Stimulated activated effector memory CD8-positive, alpha-beta T cell treated with anti-CD3 and anti-CD28 coated beads, Interleukin-12 subunit alpha, Interleukin-12 subunit beta, amount 100 ng/mL, for 72 hours (primary cell): ENCODE measurements at places on chromosomes 16 and 17.

DNA sequence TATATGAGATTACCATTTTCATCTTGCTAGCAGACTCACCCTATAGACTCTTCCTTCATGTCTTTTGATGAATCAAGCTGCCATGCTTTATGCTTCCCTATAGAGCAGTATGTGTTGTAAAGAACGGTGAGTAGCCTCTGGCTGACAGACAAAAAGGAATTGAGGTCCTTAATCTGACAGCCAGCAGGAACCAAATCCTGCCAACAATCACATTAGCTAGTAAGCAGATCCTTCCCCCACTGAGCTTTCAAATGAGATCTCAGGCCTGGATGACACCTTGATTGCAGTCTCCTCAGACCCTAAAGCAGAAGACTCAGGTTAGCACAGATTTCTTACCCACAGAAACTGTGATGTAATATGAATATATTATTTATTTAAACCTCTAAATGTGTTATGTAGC lies 577.0 kb downstream of the CDH11 start:
- no peak for DNase-seq

GRCh38 chr16:80034948-80035663 lies 434.6 kb upstream of the MAF start:
- DNase-seq, result no peak

DNA sequence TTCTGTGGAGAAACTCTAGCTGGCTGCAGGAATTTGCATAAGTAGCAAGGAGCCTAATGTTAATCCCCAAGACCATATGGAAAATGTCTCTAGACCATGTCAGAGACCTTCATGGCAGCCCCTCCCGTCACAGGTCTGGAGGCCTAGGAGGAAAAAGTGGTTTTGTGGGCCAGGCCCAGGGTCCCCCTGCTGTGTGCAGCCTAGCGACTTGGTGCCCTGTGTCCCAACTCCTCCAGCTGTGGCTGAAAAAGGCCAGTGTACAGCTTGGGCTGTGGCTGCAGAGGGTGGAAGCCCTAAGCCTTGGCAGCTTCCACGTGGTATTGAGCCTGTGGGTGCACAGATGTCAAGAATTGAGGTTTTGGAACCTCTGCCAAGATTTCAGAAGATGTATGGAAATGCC lies 306.9 kb upstream of the CA10 start:
- no peak for DNase-seq

GRCh38 chr17:77844681-77845080 lies 113.8 kb upstream of the TNRC6C start:
- DNase-seq, result no peak

- DNase-seq, result no peak
Measured at GRCh38 chr17:59874376-59874775, 18.4 kb downstream of the TUBD1 start.

DNA sequence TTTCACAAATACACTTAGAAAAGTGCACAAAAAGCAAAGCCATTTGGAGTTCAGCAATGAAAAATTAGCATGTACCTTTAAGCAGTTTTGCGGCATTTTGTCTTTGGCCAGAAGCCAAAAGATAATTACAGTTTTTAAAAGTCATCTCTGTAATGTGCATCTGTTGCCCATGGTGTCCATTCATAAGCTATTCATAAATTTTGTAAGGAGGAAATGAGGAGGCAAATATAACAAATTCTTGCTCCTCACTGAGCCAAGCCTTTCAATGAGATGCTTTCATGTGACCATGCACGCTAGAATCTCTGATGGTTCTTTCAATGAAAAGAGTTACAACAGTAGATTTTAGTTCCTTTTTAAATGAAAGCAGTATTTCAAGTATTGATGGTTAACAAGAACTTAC lies 247.1 kb upstream of the MON1B start:
- DNase-seq, result no peak

DNA sequence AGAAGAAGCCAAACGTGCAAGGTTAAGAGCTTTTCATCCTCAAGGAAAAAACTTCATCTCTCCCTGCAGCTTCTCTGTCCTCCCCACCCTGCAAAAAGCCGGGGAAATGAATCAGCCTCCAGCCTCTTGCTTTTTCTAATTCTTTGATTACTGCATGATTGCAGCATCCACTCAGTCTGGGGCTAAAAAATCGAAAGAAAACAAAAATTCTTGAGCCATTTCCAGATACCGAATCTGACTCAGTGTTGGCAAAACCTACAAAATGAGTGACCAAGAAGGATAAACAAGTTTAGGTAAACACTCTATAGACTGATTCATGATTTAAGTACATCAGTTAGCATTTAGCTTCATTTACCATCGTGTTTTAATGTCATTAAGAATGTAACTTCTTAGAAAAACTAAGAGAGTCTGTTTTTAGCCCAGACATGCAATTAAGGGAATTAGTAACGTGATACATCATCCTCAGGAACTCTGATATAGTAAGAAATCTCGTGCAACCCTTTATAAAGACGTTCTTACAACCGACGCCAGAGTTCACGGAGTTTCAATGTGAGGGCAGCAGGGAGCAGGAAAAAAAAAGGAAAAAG lies 287.3 kb upstream of the FOXF1 start:
- no peak for DNase-seq

GRCh38 chr17:66302761-66303626 lies 581 bp downstream of the PRKCA start:
- peak; percentile 37 for DNase-seq

- DNase-seq, result no peak
Measured at GRCh38 chr17:15311996-15312395, 29.4 kb downstream of the TEKT3 start.

GRCh38 chr17:19590912-19591551 lies 57.4 kb downstream of the SLC47A1 start:
- DNase-seq, result no peak

DNA sequence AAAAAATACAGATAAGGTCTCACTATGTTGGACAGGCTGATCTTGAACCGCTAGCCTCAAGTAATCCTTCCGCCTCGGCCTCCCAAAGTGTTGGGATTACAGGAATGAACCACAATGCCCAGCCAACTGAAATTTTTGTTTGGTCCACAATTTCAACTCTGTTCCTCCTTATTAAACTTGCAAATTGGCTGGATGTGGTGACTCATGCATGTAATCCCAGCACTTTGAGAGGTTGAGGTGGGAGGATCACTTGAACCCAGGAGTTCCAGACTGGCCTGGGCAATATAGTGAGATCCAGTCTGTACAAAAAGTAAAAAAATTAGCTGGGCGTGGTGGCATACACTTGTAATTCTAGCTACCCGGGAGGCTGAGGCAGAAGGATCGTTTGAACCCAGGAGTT lies 13.4 kb downstream of the ARSG start:
- DNase-seq, result no peak

DNA sequence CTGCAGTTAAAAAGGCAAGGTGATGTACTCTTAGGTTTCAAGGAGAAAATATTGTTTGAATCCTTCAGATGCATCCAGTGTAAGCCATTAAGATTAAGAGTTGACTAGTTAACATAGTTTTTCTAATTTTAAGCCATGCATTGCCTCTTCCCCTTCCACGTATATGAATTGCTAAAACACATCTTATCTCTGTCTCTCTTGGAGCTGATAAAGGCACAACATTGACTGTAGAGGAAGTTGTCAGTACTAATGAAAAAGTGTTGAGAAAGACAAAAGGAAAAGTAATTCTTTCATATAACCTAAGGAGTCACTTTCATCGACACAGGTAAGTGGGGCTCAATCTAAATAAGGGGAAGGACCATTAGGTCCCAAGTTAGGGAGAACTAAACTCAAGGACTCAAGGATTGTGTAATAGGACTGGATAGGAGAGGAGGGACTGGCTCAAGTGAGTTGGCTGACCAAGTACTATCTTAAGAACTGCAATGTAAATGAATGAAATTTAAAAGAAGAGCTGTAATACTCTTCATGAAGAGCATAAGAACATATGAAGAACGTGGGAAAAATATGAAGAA lies 55.6 kb downstream of the GRB7 start:
- DNase-seq, result no peak

DNA sequence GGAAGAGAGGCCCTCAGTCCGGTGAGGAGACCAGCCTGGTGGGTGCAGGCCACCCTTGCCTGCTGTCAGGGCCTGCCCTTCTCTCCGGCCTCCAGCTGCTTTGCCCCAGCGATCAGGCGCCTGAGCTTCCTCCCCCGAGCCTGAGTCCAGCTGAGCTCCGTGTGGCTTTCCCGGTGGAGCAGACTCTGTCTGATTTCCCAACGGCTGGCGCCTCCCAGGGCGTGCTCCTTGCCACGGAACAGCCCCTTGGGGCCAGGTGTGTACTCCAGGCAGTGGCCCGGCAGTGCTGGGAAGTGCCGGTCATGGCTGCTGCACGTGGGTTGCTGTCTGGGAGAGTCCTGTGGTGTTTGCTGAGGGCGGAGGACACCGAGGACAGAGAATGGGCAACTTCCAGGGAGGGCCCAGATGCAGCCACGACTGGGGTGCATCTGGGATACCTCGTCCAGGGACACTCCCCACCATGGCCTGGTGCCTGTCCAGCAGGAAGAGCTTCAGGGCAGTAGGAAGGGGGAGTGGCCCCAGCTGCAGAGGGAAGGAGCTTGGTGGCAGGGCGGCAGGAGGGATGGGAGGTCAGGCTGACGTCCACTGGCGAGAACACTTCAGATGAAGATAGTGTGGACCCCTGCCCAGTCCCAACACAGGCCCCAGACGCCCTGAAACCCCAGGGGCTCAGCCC lies 22.5 kb downstream of the METRNL start:
- DNase-seq, result no peak

DNA sequence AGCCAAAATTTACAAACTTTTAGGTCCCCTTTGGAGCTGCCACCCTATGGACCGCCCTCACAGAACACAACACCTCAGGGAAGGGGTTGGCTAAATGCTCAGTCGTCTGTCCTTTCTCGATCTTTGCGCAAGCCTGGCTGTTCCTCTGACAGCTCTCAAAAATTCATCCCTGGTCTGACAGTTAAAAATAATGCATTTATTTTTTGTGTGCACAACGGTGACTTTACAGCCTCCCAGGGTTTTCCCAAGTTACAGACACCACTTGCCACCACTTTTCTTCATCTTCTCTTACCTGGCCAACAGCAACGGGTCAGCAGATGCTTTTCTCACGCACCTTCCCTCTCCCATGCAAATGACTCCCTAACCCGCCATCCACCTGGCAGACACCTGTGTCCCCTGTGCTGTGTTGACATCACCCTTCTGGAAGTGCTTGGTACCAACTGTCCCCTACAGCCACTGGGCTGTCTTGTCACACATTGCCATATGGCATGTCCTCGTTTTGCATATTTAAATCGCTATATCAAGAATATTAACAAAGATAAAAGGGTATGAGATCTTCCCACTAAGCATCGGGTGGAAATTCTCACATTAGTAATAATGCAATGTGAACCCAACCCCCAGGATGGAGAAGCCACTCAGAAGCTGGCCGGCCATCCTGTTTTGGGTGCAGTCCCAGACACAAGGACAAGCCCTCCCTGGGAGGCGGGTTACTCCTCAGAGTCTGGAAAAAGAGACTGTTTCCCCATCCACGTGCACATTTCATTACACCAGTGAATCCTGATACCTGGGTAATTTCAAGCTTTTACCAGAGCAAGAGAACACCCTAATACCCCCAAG lies 187.0 kb downstream of the ZFHX3 start:
- DNase-seq, result no peak

DNA sequence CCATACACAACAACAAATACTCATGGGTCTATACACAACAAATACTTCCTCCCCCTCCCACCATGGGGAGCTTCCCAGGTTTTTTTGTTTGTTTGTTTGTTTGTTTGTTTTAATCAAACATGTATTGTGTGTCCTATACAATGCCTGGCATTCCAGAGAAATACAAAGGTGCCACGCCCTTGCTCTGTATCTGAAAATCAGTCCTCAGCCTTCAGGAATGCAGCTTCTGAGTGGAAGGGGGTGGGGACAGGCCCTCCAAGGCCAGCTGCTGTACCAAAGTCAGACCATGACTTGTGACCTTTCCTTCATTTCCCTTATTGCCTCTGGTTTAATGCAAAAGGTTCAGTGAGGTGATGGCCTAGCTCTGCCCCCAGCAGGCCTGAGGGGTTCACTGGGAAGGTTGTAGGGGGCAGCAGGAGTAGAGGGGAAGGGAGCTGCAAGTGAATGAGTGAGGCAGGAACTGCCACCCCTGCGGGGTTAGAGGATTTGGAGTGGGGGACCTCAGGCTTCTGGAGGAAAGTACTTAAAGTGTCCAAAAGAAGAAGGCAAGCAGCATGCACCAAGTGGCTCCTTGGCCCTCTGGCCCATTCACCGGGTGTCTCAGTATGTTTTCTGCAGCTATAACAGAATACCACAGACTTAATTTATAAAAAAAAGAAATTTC lies 105.2 kb downstream of the CLEC16A start:
- DNase-seq, result no peak

DNA sequence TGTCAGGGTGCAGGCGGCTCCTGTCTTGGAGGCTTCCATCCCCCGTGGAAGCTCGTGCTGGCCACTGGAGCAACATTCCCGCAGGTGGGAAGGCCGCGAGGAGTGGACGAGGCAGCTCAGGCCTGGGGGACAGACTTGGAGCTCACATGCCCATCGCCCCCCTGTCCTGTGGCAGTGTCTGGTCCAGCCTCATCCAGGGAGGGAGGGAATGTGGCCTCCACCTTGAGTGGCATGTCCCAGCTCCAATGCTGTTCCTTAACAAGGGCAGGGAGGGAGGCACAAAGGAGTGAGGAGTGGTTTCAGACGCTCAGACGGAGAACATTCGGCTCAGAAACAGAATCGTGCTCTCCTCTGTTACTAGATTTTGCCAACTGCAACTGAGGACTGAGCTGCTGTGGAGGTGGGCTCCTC lies 159.4 kb upstream of the CHMP6 start:
- no peak for DNase-seq

DNA sequence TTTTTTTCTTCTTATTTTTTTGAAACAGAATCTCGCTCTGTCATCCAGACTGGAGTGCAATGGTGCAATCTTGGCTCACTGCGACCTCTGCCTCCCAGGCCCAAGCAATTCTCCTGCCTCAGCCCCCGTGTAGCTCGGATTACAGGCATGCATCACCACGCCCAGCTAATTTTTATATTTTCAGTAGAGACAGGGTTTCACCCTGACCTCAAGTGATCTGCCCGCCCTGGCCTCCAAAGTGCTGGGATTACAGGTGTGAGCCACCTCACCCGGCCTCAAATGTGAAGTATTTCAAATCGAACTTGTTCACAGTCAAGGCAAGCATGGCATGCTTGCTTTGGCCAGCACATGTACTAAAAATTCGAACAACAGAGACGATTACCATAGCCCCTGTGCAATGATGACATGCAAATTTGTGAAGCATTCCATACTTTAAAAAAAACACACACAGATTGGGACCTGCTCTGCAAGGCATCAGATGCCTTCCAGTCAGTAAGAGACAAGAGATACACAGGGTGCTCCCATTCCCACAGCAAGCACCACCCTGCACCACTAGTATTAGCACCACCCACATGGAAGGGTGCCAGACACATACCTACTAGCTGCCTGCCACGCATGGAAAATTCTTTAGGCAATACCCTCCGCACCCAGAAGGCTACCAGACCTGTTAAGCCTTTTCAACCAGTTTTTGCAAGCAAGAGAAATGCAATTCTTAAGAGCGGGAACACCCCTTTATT lies 47.2 kb downstream of the ANKRD11 start:
- DNase-seq, result no peak

GRCh38 chr17:43766413-43767052 lies 7.9 kb upstream of the SOST start:
- DNase-seq, result no peak

- no peak for DNase-seq
Measured at GRCh38 chr16:86595983-86596605, 17.7 kb downstream of the FOXL1 start.
